ENCODE measurements at places on chromosomes 5 and 9. TPM values are rescaled to one million over a fixed set of nuclear protein-coding genes. Genes with fewer than 3 reads are reported as not detected.

- DNase-seq, result no peak
Observed at GRCh38 chr9:134436911-134437310, 110.7 kb downstream of the RXRA start.

- DNase-seq, result no peak
Observed at GRCh38 chr9:13100914-13101572, 178.4 kb downstream of the MPDZ start.

GRCh38 chr5:160198146-160198545 lies 31.2 kb upstream of the FABP6 start:
- no peak for DNase-seq

DNA sequence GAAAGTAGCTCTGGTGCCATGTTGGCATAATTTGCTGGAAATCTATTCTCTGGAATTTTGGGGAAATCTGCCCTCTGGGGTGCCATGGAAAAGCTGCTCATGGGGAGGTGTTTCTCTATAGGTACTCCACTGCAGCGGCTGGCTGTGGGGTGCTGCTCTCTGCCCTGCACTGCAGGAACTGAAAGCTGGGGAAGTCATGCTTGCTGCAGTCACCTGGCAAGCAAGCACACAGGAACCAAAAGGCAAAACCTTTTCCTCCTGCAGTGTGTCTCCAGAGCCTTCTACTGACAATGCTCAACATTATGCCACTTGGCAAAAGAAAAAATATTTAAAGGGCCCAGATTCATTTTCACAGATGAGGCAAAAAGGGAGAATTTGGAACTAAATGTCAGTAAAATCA lies 25.8 kb upstream of the CARNMT1 start:
- no peak for DNase-seq

LRRC70 gene
- total RNA-seq, result 1.1 TPM

IL9 gene
- total RNA-seq, result not detected

- no peak for DNase-seq
Observed at GRCh38 chr9:134972140-134972539, 54.4 kb upstream of the FCN1 start.

DNA sequence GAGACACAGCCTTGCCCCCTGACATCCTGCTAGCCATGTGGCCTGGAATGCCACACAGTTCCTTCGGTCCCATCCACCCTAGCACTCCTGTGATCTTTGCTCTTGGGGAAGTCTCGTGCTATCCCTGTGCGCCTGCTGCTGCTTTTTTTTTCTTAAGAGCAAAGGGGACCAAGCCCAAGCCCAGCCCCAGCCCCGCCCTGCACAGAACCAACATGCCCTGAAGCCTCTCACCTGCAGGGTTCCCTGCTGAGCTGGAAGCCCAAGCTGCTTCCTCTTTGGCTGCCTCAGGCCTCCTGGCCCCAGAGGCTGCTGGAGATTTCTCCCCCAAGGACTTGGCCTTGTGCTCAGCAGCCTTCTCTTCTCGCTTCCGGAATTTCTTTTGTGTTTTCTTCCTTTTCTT lies 1.8 kb downstream of the SURF6 start:
- DNase-seq, result no peak

ERAP2 gene
- total RNA-seq, result 82.6 TPM

DNA sequence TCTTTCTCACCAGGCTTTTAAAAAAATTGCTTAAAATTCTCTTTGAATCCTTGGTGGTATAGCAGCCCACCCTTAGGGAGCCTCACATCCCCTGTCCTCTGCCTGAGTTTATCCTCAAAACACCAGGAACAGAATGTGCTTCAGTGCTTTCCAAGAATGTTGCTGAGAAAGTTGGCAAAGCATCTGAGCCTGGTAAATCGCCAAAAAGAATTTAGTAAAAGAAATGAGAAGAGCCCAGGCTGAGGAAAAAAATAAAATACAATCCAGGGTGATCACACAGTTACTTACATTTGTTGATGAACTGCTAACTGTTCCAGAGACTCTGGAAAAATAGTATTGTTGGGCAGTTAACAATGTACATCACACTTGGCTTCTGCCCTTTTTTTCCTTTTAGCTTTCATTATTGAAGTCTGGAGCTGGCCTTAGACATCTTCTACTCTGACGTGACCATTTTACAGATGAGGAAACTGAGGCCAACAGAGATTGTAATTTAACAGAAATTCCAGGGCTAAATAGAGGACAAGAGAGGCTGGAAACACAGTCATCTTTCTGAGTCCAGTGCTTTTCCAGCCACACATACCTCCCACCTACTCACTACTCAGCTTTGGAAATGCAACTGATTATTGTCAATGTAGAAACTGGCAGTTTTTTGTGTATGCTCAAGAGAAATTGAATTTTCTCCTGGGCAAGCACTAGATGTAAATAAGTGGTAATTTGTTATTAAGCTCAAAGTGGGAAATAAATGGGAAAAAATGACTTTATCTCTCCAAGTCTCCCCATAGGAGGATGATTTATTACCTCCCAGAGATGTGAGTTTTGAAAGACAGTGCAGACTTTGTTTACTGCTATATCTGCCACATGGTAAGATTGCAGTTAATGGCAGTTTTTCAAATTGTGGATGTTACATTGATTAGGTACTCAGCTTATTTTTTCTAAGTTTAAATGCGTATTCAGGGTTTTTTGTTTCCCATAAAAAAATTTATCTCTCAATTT lies 86.7 kb upstream of the ALDH1A1 start:
- no peak for DNase-seq

DNA sequence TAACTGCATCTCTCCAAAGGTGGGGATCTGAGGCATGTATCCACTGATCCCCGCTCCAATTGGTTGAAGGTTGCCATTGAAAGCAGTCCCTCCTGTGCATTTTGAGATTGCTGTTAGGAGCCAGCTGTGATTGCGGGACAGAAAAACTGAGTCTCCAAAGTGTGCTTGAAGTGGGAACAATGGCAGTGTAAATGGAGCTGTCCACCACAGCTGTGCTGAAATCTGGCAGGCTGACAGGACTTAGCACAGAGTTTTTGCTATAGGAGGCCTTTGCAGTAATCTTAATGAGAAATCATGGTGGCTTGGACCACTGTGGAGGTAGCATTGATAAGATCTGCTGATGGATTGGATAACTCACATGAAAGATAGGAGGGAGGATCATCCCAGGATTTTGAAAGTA lies 3.3 kb downstream of the RNF20 start:
- DNase-seq, result peak; percentile 9

DNA sequence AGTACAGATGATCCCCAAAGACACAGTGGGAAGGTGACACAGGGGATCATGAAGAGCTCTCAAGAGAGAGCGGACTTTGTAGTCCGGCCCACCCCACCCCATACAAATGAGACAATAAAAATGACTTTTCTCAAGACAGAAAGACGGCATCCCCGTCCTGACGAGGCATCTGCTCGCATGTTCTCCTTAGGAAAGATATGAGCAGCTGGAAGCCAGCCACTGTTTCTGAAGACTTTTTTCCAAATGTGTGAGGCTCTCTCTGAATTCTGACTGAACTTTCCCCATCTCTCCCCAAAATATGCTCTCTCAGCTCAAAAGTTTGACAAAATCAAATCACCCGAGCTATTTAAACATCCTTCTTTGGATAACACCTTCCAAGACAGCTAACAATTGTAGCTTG lies 105.2 kb downstream of the RFK start:
- DNase-seq, result no peak

GPSM1 gene
- 23.4 TPM for total RNA-seq

SERF1A gene
- 13.2 TPM for total RNA-seq

- DNase-seq, result no peak
Observed at GRCh38 chr5:16061163-16061562, 118.4 kb downstream of the MARCHF11 start.

- peak; percentile 55 for DNase-seq
Observed at GRCh38 chr5:59592101-59592500, 301.4 kb downstream of the PDE4D start.

EEIG1 gene
- total RNA-seq, result 2.9 TPM

- DNase-seq, result no peak
Observed at GRCh38 chr9:101592788-101593187, 2.0 kb downstream of the PPP3R2 start.

EMB gene
- total RNA-seq, result 21.6 TPM

GRCh38 chr9:121240472-121241135 lies 27.4 kb upstream of the GSN start:
- DNase-seq, result no peak

DNA sequence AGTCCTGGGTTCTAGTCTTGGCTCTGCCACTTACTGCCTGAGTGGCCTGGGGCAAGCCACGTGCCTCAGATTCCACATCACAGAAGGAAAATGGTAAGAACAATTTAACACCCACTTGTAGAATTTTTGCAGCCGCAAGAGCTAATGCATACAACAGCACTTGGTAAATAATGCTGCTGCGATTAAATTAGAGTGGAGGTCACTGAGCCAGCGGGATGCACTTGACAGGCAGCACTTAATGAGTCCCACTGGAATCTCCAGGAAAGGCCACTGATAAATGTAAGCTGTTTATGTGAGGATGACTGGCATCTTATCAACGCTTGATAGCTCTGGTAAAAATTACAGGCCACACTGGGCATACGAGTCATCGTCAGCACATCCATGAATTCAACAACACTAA lies 59.4 kb upstream of the UBTD2 start:
- no peak for DNase-seq

GRCh38 chr5:150058480-150059126 lies 27.8 kb downstream of the CSF1R start:
- peak; percentile 92 for DNase-seq

PDZD2 gene
- 0.91 TPM for total RNA-seq

BTNL8 gene
- total RNA-seq, result not detected

DNA sequence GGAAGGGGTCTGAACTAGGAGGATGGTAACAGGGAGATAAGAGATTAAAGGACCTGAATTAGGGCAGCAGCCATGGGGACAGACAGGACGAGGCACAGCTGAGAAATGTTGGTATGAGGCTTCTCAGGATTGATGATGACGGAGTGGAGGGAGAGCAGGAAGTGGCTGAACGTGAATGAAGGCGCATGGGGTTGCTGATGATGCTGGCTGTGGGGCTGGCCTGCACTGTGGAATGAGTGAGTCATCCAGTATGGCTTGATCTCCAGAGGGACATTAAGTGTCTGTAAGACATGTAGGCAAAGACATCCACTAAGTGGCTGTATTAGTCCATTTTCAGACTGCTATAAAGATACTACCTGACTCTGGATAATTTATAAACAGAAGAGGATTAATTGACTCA lies 256.4 kb downstream of the ICE1 start:
- DNase-seq, result peak; percentile 74

GRCh38 chr5:35773967-35774366 lies 82.7 kb upstream of the IL7R start:
- peak; percentile 43 for DNase-seq

DNA sequence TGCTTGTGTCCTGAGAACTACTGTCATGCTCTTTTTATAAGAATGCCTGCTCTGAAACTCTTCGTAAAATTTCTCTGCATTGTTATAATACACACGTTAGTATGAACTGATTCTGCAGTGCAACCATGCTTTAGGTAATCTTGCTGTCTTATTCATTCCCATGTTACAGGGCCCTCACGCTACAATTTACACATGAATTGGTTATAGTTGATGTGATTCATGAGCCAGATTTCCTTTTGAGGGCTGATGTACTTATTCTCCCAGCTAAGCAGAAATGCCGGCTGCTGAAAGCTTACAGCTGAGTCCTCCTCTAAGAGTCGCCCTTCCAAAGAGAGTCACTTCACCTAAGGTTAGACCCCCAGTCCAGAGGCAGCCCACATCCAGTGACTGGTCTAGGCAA lies 233.5 kb upstream of the PCSK5 start:
- DNase-seq, result no peak

ZNF618 gene
- 5.0 TPM for total RNA-seq

BHMT2 gene
- total RNA-seq, result 8.0 TPM

DNA sequence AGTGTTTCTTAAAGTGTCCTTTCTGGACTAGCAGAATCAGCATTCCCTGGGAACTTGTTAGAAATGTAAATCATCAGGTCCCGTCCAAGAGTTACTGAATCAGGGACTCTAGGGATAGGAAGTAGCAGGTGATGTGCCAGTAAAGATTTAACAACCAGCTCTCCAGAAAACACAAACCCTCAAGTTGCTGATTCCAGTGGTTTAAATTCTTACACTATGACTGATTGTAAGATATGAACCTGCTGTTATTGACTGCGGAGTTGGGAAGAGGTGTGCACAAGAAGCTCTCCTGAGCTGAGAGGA lies 39.1 kb upstream of the BASP1 start:
- no peak for DNase-seq

- no peak for DNase-seq
Observed at GRCh38 chr5:162800301-162800700, 637.1 kb upstream of the CCNG1 start.

CAMK4 gene
- total RNA-seq, result 28.1 TPM

- no peak for DNase-seq
Observed at GRCh38 chr9:112747094-112747493, 3.5 kb upstream of the SNX30 start.

BTNL3 gene
- not detected for total RNA-seq

- no peak for DNase-seq
Observed at GRCh38 chr9:133733421-133733795, 4.7 kb downstream of the SARDH start.

GRCh38 chr5:25618821-25619220 lies 974.0 kb upstream of the CDH10 start:
- DNase-seq, result no peak

DNA sequence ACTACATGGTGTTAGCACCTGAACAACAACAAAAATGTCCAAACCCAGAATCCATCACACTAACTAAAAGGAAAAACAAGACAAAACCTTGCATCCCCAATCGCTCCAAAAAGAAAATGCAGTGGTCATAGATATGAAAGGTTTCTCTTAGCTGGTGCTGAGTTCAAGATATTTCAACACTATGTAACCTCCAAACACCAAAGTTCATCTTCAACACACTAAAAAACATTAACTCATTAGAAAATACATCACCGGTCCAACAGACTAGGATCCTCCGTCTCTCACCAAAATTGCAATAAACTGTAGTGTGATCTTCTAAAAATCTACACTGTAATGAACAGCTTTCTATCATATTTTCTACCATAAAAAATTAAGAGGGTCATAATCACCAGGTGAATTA lies 60.8 kb downstream of the ECPAS start:
- DNase-seq, result no peak

TMEM252 gene
- total RNA-seq, result not detected

ACSL6 gene
- total RNA-seq, result 0.06 TPM

FYB1 gene
- total RNA-seq, result not detected
